NCI-H1417 treated with DMSO at 0.1 percent for 48 hours (cell line): ENCODE measurements at places on chromosomes 12 and 14.

GRCh38 chr12:57852620-57853500 lies 6.3 kb upstream of the CTDSP2 start:
- DNase-seq = no peak

- no peak for DNase-seq
Observed at GRCh38 chr14:66530526-66530925, 22.6 kb downstream of the GPHN start.

GRCh38 chr14:58666737-58667136 lies 29.0 kb downstream of the DACT1 start:
- no peak for DNase-seq

DNA sequence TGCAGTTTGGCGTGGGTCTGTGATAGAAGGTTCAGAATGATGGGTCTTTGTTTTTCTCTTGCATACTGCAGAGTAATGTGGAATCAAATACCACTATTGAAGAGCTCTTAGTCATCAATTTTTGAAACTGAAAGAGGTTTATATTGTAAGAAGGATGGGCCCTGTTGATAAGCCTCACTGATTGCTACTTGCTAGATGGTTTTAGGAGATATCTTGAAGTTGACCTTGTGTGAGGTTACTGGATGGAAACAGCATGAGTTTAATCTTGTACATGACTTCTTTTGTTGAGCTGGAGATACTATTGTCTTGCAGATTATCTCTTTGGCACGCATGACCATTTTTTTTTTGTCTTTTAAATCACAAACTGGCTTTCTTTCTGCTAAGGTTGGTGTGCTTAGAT lies 13.8 kb downstream of the BICD1 start:
- DNase-seq = no peak

DNA sequence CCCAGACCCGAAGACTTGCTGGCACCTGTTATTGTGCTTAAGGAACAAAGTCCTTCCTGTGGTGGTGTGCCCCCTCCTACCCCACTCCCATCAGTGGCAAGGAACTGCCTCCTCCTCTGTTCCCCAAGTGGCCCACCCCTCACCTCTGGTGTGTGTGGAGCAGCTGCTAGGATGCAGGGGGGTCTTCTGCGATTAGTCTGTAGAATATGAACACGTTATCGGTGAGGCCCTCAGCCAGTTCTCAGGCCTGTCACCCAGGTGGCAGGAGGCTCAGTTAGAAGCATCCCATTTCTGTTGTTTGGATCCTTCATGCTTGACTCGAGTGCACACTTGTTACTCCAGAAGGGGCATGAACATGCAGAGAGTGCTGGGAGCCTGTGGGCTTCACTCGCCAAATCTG lies 39.3 kb downstream of the RAB35 start:
- no peak for DNase-seq

- DNase-seq = no peak
Observed at GRCh38 chr14:89625244-89625713, 208.2 kb upstream of the FOXN3 start.

- no peak for DNase-seq
Observed at GRCh38 chr12:119772431-119772830, 104.5 kb downstream of the PRKAB1 start.

- no peak for DNase-seq
Observed at GRCh38 chr12:120689397-120690082, 2.6 kb downstream of the MLEC start.

DNA sequence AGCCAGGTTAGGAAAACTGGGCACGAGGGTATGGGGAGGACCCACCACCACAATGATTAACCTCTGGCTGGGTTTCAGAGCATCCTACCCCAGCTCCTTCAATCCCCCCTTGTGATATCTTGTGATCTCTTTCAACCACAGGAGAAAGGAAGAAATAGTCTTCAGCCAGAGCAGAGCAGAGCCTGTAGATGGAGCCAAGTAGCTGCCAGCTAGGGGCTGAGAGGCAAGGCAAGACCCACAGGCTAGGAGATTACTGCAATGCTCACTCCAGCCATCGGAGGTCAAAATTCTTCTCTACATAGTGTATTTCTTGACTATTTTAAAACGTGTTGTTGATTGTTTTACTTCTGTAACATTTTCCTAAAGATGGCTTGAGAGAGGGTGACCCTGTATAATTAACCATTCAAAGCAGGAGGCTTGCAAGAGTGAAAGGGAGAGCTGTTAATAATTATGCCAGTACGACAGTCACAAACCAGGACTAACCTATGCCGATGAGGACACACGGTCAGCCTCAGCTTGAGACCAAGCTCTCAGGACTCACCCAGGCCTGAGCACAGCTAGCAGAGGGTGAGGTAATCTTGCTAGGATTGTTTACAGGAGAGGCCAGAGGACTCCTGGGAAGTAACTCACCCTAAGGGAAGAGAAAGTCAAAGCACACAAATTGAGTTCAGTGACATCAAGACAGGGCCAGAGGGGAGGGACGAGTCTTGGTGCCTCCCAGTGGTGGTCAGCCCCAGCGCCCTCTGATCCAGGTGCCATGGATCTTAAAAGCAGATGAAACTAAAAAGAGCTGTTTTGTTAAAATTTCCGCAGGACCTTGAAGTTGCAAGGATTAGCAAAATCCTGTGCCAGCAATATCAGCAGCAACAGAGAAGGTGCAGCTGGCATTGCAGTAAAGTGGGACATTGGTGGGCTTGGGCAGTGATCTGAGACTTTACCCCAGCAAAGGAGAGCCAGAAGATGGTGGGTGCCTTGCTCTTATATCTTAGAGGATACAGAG lies 29.8 kb upstream of the CDKN3 start:
- no peak for DNase-seq

DNA sequence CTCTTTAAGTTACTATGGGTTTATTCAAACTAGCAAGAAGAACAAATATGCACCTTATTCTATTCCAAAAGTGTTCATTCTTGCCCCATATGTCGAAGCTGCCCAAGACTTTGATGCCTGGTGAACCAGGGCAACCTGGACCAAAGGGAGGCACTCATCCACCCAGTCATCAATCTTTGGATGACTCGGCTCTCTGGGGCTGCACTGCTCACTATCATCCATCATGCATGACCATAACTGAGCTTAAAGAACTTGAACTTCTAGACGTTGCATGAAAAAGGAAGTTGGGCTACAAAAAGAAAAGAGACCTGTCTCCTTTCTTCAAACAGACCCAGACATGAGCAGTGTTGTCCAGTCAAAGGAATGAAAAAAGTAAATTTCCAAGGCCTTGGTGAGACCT lies 1.2 kb downstream of the KRT4 start:
- DNase-seq = no peak

DNA sequence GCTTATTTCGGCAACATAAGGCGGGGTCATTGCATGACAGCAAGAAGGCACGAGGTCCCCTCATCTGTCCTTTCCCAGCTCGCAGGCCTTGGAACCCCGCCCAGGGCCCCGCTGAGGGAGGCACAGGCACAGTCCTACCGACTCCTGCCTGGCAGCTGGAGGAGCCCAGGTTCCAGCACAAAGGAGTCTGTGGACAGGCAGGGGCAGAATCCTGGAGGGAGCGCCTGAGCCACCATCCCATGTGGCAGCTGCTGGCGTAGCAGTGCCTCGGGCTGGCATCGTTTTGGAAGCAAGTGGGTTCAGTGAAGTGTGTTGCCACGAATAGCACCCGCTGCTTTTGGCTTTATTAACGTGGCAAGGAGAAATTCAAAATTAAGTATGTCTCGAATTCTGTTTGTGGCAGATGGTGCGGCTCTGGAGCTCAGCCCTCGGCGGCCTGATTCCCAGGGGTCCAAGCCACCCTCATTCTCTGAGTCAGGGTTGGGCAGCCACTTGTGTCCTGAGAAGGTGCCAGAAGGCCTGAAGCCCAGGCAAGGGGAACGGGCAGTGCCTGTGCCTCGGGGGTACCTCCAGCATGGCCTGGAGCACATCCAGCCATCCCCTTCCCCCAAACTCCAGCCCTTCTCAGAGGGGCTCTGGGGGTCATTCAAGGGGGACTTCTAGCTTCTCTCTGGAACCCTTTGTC lies 35.9 kb downstream of the SLC8B1 start:
- DNase-seq = no peak
